ENCODE measurements at places on chromosomes 7 and 10. TPM values are rescaled to one million over a fixed set of nuclear protein-coding genes. Genes with fewer than 3 reads are reported as not detected.

DNA sequence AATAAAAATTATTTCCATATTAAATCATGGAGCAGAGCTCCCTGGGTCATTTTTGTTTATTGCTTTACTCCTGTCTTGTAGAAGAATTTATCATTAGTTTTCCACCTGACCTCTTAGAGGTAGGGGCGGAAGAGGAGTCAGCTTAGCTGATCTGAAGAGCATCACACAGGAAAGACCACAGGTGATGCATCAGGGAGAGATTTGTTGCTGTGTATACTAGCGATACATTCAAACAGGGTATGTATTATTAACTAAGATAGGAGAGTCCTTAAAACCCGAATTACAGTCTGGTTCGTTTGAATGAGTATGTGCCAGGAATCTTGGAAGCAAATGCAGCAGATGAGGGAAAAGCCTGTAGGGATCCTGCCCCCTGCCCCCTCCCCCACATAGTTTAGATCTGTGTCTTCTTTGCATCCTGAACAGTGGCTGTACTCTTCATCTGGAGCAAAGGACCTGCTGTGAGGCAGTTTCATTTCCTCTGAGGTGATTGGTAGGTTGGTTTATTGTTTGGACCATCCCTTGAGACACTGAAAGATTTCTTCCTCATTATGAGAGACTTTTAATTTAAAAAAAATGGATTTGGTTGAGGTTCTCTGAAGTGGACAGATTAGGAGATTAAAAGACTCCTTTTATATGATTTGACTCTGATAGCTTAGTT, 177.0 kb downstream of the SND1 start:
- DNase-seq, result no peak

- no peak for DNase-seq
These were observed 694.8 kb downstream of the KCNMA1 start for GRCh38 chr10:76942628-76943416.

GRCh38 chr10:132282667-132283603, 24.8 kb downstream of the STK32C start:
- no peak for DNase-seq

- DNase-seq, result no peak
These were observed 932 bp downstream of the ANKRD22 start for GRCh38 chr10:88850712-88851111.

Gene ADO
- 19.0 TPM for polyA plus RNA-seq

- DNase-seq, result no peak
These were observed 107.0 kb downstream of the HIBADH start for GRCh38 chr7:27555670-27556069.

DNA sequence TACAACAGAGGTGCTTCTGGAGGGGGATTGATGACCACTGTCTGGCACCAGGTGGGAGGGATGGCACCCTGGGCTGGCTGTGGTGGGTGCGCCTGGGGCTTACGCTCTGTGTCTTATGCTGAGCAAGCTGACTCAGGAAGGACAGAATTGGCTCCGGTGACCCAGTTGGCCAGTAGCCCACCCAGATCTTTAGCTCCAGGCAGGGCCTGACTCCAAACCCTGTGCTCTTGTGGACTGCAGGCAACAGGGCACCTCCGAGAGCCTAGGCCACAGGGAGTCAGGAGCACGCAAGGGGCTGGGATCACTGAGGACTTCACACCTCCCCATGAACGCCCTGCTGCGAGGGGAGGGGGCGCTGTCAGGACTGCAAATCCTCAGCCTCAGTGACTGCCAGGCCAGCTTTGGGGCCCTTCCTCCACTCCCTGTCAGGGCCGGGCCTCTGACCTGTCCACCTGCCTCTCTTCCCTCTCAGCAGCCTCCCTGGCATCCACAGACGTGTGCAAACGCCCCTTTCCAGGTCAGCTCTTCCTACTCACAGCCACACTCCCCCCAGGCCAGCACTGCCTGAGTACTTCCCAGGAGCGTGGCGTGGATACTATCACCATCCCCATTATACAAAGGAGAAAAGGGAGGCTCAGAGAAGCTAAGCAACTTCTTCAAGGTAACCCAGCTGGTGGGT, 118.7 kb downstream of the SLIT1 start:
- no peak for DNase-seq

Gene IFIT1B
- not detected for polyA plus RNA-seq

Gene IGFBP3
- polyA plus RNA-seq, result 153 TPM

DNA sequence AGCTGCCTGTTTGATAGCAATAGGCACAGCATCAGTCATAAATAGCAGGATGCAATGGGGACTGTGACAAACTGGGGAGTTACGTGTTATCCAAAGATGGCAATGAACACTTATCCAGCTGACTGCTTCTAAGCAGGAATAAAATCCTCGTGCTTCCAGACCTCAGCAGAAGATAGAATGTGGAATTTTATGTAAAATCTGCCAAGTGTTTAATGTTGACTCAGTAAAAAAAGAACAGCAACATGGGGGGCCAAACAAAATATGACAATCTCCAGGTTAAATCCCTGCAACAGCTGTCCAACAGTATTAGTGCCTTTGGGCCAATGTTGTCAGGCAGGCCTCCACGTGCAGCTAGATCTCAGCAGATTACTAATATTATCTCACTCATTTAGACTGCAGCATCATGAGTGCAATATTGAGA, 127.3 kb downstream of the SEMA3C start:
- DNase-seq, result no peak

Gene FAM25C
- not detected for polyA plus RNA-seq

GRCh38 chr7:15308821-15309220, 253.0 kb downstream of the AGMO start:
- no peak for DNase-seq

GRCh38 chr10:112535531-112535951, 88.5 kb downstream of the VTI1A start:
- DNase-seq, result no peak

Data from A549 (cell line).